Ammon's horn (tissue), 1 donor: ENCODE measurements at places on chromosomes 3 and 15.
A peak's percentile ranks its signal among the peaks of the same experiment; 100 is the strongest.

GRCh38 chr15:94580211-94580885 lies 349.0 kb downstream of the MCTP2 start:
- DNase-seq, result no peak

- peak; percentile 44 for DNase-seq
These were observed at the start of gene PDZRN3 for GRCh38 chr3:73624821-73625665. Gene PDZRN3, minus strand, starts transcription at chr3:73624941.

DNA sequence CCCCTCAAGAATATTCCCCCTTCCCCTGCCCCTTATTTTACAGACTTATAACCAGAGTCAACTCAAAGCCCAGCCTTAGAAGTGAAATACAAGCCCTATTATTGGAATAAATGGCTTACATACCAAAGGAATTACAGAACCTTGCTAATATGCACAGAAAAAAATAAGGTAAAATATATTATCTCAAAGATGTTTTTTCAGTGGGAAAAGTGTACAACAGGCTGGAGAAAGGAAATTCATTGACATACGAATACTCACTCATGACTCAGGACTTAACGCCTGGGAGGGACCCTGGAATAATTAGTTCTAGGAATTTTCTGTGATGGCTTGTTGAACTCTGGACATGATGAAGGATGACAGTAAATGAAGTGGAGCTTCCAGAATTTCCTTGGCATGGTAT lies 27.0 kb downstream of the ARL14 start:
- no peak for DNase-seq

- no peak for DNase-seq
These were observed 116.9 kb upstream of the LRRFIP2 start for GRCh38 chr3:37291275-37291700.

DNA sequence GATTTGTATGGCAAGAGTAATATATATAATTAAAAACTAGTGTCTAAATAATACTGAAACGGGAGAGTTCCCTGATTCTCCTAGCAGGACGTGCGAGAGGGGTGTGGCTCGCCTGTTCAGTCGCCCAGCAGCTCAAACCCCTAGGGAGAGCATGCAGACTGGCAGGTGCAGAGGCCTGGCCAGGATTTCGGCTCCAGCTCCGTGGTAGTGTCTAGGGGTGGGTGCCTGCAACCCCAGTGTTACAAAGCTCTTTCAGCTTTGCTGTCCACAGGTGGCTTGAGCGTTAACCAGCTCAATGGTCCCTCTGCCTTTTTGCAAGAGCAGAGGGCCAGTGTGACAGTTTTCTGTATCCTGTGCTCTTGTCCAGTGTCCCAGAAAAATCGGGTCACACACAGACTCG lies 226.6 kb downstream of the ALCAM start:
- DNase-seq, result no peak

DNA sequence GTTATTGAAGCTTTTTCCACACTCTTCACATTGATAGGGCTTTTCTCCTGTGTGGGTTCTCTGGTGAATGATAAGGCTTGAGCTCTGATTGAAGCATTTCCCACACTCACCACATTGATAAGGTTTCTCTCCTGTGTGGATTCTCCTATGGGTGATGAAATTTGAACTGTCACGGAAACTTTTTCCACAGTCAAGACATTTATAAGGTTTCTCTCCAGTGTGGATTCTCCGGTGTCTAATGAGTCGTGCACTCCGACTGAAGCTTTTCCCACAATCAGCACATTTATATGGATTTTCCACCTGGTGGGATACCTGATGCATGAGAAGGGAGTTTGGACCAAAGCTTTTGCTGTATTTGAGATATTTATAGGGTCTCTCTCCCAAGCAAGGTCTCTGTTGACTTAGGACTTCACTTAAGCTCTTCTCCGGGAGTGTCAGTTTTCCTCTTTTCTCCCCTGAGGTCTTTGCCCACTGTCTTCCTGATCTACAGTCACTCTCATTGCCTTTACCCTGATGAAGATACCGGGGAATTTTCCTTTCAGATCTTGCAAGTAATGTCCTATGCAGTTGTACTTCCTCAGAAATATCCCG lies 9.4 kb downstream of the ZSCAN29 start:
- DNase-seq, result no peak

GRCh38 chr3:108416111-108416869 lies 94.1 kb downstream of the MYH15 start:
- DNase-seq, result no peak

GRCh38 chr15:87781959-87782625 lies 474.4 kb downstream of the NTRK3 start:
- DNase-seq, result no peak

DNA sequence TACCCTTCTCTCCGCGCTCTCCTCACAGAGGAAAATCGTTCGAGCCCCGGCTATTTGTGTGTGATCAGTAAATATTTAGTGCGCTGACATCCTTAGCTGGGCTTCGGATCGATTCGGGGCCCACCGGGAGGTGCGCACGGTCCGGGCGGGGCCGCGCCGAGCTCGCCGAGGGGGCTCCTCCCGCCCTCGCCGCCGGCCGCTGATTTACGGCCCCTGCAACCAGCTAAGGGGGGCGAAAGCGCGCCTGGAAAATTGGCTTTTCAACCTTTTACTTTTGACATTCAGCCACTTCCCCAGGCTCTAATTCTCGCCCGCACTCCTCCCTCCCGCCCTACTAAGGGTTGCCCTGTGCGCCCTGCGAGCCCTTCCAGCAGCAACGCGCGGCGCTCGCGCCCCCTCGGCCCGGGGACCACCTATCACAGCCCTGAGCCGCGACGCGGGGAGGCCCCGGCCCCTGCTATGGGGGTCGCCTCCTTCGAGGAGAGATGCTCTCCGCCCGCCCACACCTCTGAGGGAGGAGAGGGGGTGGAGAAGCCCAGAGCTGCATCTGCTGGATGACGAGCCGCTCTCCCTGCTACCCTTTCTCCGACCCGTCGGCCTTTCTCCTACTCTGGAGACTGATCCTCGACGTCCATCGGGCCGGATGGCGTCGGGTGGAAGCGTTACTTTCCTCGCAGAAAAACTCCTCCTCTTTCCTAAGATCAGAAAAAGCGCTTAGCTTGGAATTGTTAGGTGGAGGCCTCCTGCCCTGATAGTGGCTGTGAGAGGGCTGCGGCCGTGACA lies 7.8 kb upstream of the NR2F2 start:
- DNase-seq, result no peak

DNA sequence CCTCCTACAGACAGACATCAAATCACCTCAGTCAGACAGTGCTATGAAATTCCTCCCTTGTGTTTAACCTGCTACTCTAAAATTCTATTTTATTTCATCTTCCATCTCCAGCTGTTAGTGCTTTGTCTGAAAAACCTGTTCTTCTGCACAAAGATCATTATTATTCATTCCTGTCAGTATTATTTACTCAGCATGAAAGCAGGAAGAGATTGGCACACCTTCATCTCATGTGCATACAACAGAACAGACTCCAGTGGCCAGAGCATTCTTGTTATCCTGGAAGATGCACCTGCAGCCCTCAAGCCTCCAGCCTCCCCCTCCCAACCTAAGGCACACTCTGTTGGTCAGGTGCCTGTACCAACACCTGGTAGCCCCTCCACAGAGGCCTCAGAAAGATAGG lies 1.8 kb upstream of the ROPN1B start:
- DNase-seq, result no peak

DNA sequence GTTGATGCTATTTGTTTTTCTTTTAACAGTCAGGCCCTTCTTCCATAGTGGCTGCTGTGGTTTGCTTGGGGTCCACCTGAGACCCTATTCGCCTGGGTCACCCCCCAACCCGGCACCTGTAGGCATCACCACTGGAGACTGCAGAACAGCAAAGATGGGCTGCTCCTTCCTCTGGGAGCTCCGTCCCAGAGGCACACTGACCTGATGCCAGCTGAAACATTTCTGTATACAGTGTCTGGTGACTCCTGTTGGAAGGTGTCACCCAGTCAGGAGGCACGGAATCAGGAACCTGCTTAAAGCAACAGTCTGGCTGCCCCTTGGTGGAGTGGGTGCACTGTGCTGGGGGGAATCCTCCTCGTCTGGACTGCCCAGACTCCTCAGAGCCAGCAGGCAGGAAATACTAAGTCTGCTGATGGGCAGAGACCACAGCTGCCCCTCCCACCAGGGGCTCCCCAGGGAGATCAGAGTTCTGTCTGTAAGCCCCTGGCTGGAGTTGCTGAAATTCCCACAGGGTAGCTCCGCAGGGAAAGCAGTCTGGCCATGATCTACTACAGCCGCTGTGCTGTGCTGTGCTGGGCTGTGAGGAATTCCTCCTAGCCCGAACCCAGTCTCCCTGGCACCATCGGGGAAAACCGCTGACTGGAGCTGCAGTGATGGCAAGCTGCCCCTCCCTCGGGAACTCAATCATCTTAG lies 248.2 kb downstream of the TBC1D5 start:
- DNase-seq, result no peak

- DNase-seq, result peak; percentile 85
These were observed 458.3 kb downstream of the MFSD1 start for GRCh38 chr3:159260049-159260662.

GRCh38 chr3:152728231-152728980 lies 106.5 kb upstream of the P2RY1 start:
- no peak for DNase-seq

GRCh38 chr3:105746231-105746996 lies 122.4 kb downstream of the CBLB start:
- no peak for DNase-seq

- DNase-seq, result no peak
These were observed 43.4 kb downstream of the NR2C2 start for GRCh38 chr3:14990780-14991148.

- no peak for DNase-seq
These were observed 10.4 kb downstream of the CYP8B1 start for GRCh38 chr3:42865256-42865655.

DNA sequence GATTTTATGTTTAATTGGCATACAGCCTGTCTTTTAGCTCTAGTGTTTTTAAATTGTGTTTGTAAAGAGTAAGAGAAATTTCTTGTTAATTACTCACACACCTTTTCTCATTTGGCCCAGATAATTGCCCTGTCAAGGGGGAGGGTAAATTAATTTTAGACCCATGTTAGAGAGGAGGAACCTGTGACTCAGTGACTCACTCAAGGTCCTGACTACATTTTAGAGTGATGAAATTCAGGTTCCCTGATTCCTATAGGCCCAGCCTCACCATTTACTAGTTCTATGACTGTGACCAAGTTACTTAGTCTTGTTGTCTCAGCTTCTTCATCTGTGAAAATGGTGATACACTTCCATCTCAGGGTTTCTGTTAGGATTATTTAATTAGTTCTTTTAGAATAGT lies 125.2 kb upstream of the DPH6 start:
- DNase-seq, result no peak

GRCh38 chr3:67587811-67588210 lies 66.6 kb downstream of the SUCLG2 start:
- no peak for DNase-seq

- no peak for DNase-seq
These were observed 13.8 kb downstream of the RIOX2 start for GRCh38 chr3:97958396-97958795.

- DNase-seq, result no peak
These were observed 37.3 kb downstream of the ANP32A start for GRCh38 chr15:68783226-68784058.

DNA sequence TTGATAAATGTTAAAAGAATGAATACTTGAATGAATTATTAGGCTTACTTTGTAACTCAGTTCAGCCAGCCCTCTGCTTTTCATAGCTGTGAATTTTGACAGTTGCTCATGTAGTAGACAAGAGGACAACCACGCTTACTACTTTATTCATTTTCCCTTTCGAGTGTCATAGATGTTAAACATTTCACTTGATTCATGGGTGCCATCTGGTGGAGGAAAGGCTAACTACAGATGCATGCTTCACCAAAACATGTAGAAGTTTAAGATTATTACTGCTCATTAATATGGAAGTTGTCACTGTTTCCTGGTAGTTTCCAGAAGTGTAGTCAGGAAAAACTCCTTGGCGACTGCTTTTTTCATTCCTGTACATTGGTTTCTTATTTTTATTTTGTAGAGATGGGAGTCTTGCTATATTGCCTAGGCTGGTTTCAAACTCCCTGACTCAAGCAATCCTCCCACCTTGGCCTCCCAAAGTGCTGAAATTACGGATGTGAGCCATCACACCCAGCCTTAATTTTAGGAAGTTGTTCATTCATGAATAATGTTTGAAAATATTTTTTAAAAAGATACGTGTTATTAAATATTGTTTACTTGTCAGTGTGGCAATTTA lies 163.2 kb downstream of the B3GALNT1 start:
- peak; percentile 85 for DNase-seq

DNA sequence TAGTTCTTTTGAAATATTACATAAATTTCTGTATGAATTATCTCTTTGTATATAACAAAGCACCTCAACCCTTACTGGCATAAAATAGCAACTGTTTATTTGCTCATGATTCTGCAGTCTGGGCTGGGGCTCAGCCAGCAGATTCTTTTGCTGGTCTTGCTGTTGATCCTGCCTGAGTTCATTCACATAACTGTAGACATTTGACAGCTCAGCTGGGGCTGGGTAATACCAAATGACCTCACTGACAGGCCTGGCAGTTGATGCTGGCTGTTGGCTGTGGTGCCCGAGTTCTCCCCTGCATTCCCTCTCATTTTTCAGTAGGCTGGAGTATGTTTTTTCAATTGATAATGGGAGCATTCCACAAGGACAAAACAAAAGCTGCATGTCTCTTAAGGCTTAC lies 449.9 kb upstream of the GOLIM4 start:
- DNase-seq, result peak; percentile 26

GRCh38 chr3:28077572-28077971 lies 163.8 kb upstream of the CMC1 start:
- DNase-seq, result peak; percentile 35

GRCh38 chr3:45106874-45107273 lies 39.3 kb downstream of the CDCP1 start:
- DNase-seq, result no peak

DNA sequence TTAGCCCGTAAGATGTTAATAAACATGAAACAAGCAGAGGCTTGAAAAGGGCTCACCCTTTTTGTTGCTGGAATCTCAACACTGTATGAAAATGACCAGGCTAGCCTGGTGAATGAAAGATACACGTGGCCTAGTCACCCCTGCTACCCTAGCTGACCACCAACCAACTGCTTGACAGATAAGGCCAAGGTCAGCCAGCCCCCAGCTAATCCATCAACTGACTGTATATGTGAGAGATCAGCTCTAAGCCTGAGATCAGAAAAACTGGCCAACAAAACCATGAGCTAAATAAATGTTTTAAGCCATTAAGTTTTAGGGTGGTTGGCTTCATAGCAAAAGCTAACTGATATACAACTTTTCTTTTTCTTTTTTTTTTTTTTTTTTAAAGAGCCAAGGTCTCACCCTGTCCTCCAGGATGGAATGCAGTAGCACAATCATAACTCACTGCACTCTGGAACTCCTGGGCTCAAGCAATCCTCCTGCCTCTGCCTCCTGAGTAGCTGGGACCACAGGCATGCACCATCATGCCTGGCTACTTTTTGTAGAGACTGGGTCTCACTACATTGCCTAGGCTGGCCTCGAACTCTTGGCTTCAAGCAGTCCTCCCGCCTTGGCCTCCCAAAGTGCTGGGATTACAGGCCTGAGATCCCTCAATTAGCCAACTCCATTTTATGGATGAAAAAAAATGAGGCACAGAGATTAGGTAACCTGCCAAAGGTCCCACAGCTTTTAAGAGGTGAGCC lies 34.6 kb downstream of the SH3BP5 start:
- no peak for DNase-seq

DNA sequence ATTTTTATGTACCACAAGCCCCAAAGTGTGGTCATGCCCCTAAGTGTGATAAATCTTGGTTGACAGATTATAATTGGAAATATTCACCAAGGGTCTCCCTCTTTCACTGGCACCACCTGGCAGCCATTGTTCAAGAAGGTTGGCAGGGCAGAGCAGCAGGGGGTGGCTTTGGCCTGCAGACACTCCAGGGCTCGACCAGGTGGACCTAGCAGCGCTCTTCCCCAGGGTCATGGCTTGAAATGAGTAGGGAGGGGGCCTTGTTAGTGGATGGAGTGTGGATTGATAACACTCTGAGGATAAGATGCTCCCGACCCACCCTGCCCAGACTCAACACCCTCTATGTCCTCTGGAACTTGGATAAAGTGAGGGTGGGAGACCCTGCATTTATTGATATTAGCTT lies 58.2 kb upstream of the KLHL25 start:
- DNase-seq, result no peak
